Activated CD4-positive, alpha-beta memory T cell treated with anti-CD3 and anti-CD28 coated beads for 36 hours (primary cell): ENCODE measurements at places on chromosomes 4 and X.
A peak's percentile ranks its signal among the peaks of the same experiment; 100 is the strongest.

GRCh38 chr4:111963158-111963700, 182.0 kb upstream of the FAM241A start:
- no peaks in the 10 kb centered on the region for H3K4me1 ChIP-seq
- no peak overlapping the region for H3K4me3 ChIP-seq
- DNase-seq, result no peak
- no peaks in the 10 kb centered on the region for H3K36me3 ChIP-seq

DNA sequence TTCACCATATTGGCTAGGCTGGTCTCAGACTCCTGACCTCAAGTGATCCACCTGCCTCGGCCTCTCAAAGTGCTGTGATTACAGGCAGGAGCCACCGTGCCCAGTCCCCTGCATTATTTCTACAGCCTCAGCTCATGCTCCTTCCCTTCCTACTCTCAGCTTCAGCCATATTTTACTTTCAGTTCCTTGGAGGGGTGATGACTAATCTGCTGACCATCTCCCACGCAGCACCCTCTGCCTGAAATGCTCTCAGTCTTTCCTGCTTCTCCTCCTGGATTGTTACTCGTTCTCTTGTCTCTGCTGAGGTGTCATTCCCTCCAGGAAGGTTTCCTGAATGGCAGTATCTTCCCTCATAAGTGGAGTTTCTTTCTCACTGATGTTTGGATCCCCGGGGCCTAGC, 63.3 kb downstream of the MOSPD2 start:
- no peaks in the 10 kb centered on the region for H3K36me3 ChIP-seq
- no peaks in the 10 kb centered on the region for H3K4me1 ChIP-seq
- H3K4me3 ChIP-seq, result no peak overlapping the region
- H3K27me3 ChIP-seq, result no peaks in the 10 kb centered on the region
- no peak overlapping the region for H3K27ac ChIP-seq

DNA sequence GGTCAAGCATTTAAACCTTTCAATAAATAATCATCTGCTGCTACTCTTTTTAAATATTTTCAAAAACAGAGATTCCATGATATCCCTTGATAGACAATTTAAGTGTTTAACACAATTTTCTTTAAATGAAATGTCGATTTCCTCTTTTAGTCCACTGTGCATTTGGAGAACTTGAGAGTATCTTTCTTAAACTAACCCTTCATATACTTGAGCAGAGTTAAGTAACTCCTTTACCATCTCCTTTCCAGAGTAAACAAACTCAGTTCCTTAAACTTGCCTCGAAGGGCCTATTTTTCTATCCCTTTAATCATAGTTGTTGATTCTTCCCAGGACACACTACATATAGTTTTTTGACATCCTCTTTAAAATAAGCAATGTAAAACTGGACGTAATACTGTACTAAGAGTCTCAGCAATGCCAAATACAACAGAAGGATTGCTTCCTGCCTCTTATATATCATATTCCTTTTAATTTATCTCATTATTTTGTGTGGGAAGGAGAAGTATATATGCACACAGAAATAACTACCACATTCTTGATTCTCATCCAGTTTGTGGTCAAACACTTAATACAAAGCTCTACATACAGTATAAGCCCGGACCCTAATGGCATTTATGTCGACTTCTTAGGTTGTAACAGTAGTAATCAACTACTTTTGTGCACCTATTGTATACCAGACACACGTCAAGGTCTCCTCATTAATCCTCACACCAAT, 22.8 kb downstream of the RAB28 start:
- peaks cover 36% of the 10 kb centered on the region for H3K36me3 ChIP-seq
- H3K27me3 ChIP-seq, result no peaks in the 10 kb centered on the region
- no peak for DNase-seq
- H3K27ac ChIP-seq, result no peak overlapping the region

- no peak overlapping the region for H3K4me3 ChIP-seq
- no peak for DNase-seq
- H3K36me3 ChIP-seq, result no peaks in the 10 kb centered on the region
- no peaks in the 10 kb centered on the region for H3K27me3 ChIP-seq
- no peaks in the 10 kb centered on the region for H3K4me1 ChIP-seq
Observed at GRCh38 chrX:72376124-72376523, 70.4 kb upstream of the CITED1 start.

DNA sequence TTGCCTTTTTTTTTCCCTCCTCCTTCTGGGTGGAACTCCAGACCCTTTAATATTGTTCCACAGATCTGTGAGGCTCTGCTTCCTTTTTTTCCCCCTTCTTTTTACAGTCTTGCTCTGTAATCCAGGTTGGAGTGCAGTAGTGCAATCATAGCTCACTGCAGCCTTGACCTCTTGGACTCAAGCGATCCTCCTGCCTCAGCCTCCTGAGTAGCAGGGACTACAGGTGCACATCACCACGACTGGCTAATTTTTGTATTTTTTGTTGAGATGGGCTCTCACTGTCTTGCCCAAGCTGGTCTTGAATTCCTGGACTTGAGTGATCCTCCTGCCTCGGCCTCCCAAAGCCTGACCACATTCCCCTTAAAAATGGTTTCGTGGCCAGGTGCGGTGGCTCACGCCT, 26.8 kb downstream of the NSD2 start:
- H3K4me1 ChIP-seq, result peaks cover 24% of the 10 kb centered on the region
- H3K27me3 ChIP-seq, result no peaks in the 10 kb centered on the region
- no peak for DNase-seq
- no peak overlapping the region for H3K4me3 ChIP-seq

DNA sequence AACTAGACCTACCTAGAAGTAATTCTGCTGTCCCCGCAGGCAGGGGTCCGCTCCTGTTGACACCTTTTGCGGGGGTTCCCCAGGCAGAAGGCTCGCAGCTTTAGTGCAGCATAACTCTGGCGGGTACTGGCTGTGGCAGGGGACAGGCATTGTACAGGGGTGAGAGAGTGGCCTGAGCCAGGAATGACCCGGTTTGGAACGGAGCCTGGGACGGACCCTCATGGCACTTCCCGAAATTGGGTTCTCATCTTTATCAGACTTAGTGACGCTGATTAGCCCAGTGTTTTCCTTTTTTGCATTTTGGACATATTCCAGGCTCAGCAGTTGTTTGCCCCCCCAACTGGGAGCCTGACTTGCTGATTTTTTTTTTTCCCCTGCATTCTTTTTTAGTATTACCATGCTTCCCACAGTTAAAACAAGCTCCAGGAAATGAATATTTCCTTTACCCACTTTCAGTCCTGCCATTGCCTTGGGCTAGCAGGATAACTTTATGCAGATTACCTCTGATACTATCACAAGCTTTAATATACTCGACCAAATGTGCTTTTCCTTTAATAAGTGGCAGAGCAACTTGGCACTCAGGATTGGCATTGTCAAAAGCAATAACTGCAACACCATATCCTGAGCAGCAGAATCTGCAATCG, 55.8 kb upstream of the WDR1 start:
- DNase-seq, result no peak
- H3K4me3 ChIP-seq, result no peak overlapping the region
- no peak overlapping the region for H3K27ac ChIP-seq
- H3K4me1 ChIP-seq, result no peaks in the 10 kb centered on the region
- peaks cover 2% of the 10 kb centered on the region for H3K27me3 ChIP-seq

DNA sequence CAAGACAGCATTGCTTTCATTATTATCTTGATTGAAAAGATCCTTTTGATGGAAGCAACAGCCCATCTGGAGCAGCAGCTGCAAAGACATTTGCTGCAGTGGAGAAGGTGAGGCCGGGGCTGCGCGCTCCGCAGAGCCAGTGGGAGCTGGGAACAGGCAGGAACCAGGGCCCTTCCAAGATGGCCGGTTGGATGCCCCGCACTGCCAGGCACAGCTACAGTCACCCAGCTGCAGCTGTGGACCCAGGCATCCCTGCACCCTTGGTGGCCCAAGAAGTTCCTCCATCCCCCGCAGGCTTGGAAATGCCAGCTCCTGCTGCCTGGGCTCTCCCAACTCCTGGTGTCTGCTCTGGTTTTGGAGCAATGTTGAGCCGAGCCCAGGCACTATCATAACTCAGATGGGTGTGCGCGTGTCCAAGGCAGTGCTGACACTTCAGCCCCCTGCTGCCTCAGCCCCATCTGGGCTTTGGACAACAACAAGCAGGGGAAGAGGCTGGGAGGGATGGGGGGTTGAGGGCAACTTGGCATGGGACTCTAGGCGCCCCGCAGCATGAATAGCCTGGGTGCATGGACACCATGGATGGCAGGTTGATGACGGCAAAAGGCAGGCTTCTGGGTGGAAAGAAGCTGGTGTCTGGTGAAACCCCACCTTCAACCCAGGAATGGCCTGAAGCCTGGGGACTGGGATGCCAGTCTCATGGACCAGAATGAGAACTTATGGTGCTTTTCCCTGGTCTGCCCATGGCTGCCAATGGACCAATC, 371.8 kb downstream of the FSTL5 start:
- no peak for DNase-seq
- no peaks in the 10 kb centered on the region for H3K27me3 ChIP-seq
- no peak overlapping the region for H3K4me3 ChIP-seq
- no peaks in the 10 kb centered on the region for H3K4me1 ChIP-seq
- H3K36me3 ChIP-seq, result no peaks in the 10 kb centered on the region
- H3K27ac ChIP-seq, result no peak overlapping the region

DNA sequence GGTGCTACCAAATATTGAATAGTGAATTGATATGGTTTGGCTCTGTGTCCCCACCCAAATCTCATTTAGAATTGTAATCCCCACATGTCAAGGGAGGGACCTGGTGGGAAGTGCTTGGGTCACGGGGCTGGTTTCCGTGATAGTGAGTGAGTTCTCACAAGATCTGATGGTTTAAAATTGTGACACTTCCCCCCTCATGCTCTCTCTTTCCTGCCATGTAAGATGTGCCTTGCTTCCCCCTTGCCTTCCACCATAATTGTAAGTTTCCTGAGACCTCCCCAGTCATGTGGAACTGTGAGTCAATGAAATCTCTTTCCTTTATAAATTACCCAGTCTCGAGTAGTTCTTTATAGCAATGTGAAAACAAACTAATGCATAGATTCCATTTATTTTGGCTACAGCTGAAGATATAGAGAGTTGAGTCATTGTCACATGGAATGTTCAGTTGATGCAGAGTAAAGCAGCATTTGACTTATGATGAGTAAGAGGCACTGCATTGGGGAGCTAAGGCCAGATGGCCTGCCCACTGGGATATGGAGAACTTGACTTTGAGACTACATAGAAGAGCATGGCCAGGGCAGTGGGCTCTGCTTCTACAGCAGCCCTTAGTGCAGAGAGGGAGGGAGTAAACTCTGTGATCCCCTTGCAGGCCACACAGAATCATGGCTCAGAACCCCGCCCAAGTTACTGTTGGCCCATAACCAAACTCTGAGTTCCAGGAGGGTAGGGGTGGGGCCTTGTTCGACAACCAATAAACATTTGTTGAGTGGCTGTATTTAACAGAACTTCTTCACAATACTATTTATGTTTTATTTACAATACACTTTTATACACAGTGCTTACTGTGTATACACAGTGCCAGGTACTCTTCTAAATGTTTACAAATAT, 34.2 kb downstream of the RAI2 start:
- DNase-seq, result no peak
- no peaks in the 10 kb centered on the region for H3K4me1 ChIP-seq
- no peaks in the 10 kb centered on the region for H3K27me3 ChIP-seq
- H3K36me3 ChIP-seq, result no peaks in the 10 kb centered on the region
- no peak overlapping the region for H3K4me3 ChIP-seq
- H3K27ac ChIP-seq, result no peak overlapping the region

DNA sequence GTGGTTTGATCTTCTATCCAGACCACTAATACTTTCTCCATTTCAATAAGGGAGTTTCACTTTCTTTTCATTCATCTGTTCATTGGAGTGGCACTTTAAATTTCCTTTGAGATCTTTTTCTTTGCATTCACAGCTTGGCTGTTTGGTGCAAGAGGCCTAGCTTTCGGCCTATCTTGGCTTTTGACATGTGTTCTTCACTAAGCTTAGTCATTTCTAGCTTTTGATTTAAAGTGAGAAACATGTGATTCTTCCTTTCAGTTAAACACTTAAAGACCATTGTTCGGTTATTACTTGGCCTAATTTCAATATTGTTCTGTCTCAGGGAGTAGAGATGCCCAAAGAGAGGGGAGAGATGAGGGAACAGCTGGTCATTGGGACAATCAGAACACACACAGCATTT, 24.3 kb downstream of the CXCL13 start:
- DNase-seq, result peak; percentile 33
- H3K4me1 ChIP-seq, result peaks cover 15% of the 10 kb centered on the region
- H3K4me3 ChIP-seq, result no peak overlapping the region
- H3K27ac ChIP-seq, result peak overlapping the region; percentile 49
- H3K36me3 ChIP-seq, result no peaks in the 10 kb centered on the region
- peaks cover 1% of the 10 kb centered on the region for H3K27me3 ChIP-seq

DNA sequence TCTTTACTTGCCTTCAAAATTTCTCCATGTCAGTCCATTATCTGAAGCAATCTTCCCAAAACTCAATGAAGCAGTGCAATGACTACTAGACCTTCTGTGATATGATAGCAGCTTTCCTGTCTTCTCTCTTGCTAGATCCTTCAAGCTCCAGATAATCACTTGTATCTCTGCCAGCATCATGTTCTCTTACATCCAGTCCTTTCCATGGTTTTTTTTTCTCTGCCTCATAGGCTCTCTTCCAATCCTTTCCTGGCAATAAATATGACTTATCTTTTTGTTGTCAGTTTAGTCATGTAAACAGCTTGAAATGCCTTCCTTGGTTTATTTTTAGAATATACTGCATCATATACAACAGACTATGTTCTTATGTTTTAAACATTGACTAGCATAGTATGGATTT, 193.5 kb downstream of the CFAP299 start:
- no peak overlapping the region for H3K27ac ChIP-seq
- H3K4me1 ChIP-seq, result no peaks in the 10 kb centered on the region
- no peaks in the 10 kb centered on the region for H3K36me3 ChIP-seq
- H3K4me3 ChIP-seq, result no peak overlapping the region

- H3K27ac ChIP-seq, result no peak overlapping the region
- no peak overlapping the region for H3K4me3 ChIP-seq
- peaks cover 2% of the 10 kb centered on the region for H3K36me3 ChIP-seq
- H3K4me1 ChIP-seq, result peaks cover 33% of the 10 kb centered on the region
Observed at GRCh38 chrX:56757327-56757726, 28.3 kb downstream of the NBDY start.

GRCh38 chr4:169268951-169269760, 1.6 kb downstream of the SH3RF1 start:
- no peak for DNase-seq
- H3K27ac ChIP-seq, result no peak overlapping the region
- H3K27me3 ChIP-seq, result peaks cover 44% of the 10 kb centered on the region
- no peaks in the 10 kb centered on the region for H3K36me3 ChIP-seq

DNA sequence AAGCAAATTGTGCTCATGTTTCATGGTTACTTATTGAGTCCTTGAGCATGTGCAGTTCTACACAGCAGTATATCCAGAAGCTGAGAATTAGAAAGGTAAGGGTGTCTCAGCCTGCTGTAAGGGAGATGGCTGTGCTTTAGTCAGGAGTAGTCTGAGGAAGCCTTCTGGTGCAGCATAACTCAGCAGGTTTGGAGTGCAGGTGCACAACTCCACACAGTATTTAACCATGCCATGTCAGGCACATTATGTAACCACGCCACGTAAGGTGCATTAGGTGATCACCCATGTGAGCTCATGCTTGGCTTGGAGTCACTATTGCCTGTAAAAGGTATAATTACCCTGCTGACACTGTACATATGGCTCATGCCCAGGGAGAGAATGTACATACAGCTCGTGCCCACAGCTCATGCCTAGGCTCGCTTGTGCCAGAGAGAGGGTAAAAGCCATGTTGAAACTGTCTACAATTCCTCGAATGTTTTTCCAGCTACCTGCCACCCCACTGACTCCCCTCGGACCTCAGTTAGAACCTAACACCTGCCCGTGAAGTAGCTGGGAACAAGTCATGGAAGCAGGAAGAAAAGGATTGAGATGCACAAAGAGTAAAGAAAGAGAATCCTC, 37.8 kb downstream of the UCHL1 start:
- H3K27ac ChIP-seq, result no peak overlapping the region
- H3K36me3 ChIP-seq, result no peaks in the 10 kb centered on the region
- H3K27me3 ChIP-seq, result no peaks in the 10 kb centered on the region

GRCh38 chr4:122889726-122890125, 32.7 kb downstream of the NUDT6 start:
- no peaks in the 10 kb centered on the region for H3K27me3 ChIP-seq
- H3K36me3 ChIP-seq, result no peaks in the 10 kb centered on the region
- H3K4me3 ChIP-seq, result no peak overlapping the region
